ENCODE measurements at places on chromosomes 1 and 21.
A peak's percentile ranks its signal among the peaks of the same experiment; 100 is the strongest.

- DNase-seq, result no peak
- H3K27me3 ChIP-seq, result peaks cover 17% of the 10 kb centered on the region
- H3K4me3 ChIP-seq, result no peak overlapping the region
- H3K36me3 ChIP-seq, result no peaks in the 10 kb centered on the region
These were observed 150.2 kb downstream of the GRIK3 start for GRCh38 chr1:36884029-36884701.

DNA sequence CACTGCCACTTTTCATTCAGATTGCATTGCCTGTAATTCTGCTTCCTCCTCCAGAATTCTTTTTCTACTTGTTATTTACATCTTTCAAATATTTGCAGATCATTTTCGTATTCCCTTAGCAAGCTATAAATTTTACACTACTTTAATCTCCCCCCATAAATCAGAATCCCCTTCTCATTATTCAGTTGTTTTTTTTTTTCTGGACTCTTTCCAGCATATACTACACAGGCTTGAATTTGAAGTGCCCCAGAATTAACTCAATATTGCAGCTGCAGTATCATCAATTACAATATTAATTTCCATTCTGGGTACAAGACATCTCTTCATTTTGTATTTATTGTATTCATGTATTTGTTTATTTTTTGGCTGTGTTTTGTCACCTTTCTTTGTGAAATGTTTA, 1494.3 kb downstream of the AMY1C start:
- H3K4me3 ChIP-seq, result no peak overlapping the region
- no peak overlapping the region for H3K27ac ChIP-seq
- no peaks in the 10 kb centered on the region for H3K27me3 ChIP-seq
- no peak for DNase-seq
- no peaks in the 10 kb centered on the region for H3K4me1 ChIP-seq
- no peaks in the 10 kb centered on the region for H3K36me3 ChIP-seq

- DNase-seq, result no peak
- H3K36me3 ChIP-seq, result peaks cover 18% of the 10 kb centered on the region
These were observed 11.8 kb upstream of the INPP5B start for GRCh38 chr1:37958690-37959089.

DNA sequence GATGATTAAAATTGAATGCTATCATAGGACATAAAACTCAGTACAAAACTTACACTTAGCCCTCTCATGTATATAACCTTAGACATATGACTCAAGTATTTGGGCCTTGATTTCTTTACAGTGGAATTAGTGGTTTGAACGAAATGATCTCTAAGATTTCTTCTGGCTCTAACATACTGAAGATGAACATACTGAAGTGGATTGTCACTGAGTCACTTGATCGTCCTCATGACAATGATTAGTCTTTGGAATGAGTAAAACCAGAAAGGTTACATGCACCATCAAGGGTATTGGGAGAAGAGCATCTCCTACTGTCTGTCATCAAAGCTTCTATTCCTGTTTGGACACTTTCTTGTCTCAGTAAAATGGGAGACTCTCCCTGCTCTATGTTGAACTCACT, 17.4 kb downstream of the FMN2 start:
- peaks cover 3% of the 10 kb centered on the region for H3K27me3 ChIP-seq
- DNase-seq, result no peak
- no peak overlapping the region for H3K27ac ChIP-seq
- H3K4me1 ChIP-seq, result no peaks in the 10 kb centered on the region
- H3K4me3 ChIP-seq, result no peak overlapping the region
- H3K36me3 ChIP-seq, result no peaks in the 10 kb centered on the region

- no peak overlapping the region for H3K4me3 ChIP-seq
- peak overlapping the region; percentile 12 for H3K27ac ChIP-seq
- DNase-seq, result no peak
- no peaks in the 10 kb centered on the region for H3K27me3 ChIP-seq
- H3K4me1 ChIP-seq, result peaks cover 9% of the 10 kb centered on the region
These were observed 58.5 kb downstream of the WNT9A start for GRCh38 chr1:227889047-227889862.

GRCh38 chr1:15950763-15951295, 25.1 kb downstream of the ZBTB17 start:
- peak; percentile 89 for DNase-seq
- peaks cover 77% of the 10 kb centered on the region for H3K36me3 ChIP-seq
- H3K4me1 ChIP-seq, result peaks cover 85% of the 10 kb centered on the region
- peak overlapping the region; percentile 96 for H3K27ac ChIP-seq

DNA sequence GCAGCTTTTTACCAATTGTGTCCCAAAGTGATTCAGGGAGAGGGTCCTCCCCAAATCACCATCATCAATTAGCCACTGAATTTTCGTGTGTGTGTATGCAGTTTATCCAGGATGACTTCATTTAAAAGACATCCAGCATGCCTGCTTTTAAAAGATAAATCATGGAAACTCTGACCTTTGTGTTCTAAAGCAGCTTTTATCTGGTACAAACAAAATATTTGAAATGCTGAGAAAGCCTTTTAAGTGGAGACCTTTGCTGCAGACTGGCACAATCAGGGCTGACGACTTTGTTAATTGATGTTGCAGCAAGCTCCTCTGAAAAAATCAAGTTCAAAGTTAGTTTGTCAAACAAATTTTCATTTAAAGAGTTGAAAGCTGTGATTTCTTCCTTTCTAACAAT, 104.7 kb downstream of the PCP4 start:
- H3K27ac ChIP-seq, result no peak overlapping the region
- DNase-seq, result no peak
- peaks cover 8% of the 10 kb centered on the region for H3K27me3 ChIP-seq
- H3K36me3 ChIP-seq, result no peaks in the 10 kb centered on the region
- no peak overlapping the region for H3K4me3 ChIP-seq

DNA sequence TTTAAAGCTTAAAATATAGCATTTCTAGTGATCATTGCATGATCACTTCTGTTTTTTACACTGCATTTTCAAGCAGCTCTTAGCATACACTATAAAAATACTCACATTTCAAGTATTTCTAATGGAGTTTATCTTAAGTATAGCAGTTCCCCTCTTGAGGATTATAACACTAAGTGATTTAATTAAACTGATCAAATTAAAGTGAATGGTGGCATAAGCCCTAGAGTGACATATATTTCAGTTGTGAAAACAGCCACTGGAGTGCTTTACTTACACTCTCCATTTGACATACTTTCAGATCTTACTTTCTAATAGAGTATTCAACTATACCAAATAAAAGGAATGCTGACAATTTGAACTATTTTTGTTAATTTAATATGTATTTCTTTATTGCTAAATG, 623.3 kb upstream of the TMPRSS15 start:
- no peaks in the 10 kb centered on the region for H3K36me3 ChIP-seq
- no peaks in the 10 kb centered on the region for H3K27me3 ChIP-seq
- DNase-seq, result no peak
- no peaks in the 10 kb centered on the region for H3K4me1 ChIP-seq

DNA sequence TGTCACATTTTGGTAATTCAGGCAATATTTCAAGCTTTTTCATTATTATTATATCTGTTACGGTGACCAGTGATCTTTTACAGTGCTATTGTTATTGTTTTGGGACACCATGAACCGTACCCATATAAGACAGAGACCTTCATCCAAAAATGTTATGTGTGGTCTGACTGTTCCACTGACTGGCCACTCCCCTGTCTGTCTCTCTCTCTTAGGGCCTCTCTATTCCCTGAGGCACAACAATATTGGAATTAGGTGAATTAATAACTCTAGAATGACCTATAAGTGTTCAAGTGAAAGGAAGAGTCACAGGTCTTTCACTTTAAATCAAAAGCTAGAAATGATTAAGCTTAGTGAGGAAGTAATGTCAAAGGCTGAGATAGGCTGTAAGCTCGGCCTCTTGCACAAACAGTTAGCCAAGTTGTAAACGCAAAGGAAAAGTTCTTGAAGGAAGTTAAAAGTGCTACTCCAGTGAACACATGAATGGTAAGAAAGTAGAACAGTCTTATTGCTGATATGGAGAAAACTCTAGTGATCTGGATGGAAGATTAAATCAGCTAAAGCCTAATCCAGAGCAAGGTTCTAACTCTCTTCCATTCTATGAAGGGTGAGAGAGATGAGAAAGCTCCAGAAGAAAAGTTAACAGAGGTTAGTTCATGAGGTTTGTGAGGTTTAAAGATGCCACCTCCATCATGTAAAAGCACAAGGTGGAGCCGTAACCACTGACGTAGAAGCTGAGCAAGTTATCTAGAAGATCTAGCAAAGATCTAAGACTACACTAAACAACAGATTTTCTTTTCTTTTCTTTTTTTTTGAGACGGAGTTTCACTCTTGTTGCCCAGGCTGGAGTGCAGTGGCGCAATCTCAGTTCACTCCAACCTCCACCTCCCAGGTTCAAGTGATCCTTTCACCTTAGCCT, 19.7 kb upstream of the DIPK1A start:
- H3K36me3 ChIP-seq, result peaks cover 41% of the 10 kb centered on the region
- peak overlapping the region; percentile 69 for H3K4me3 ChIP-seq
- no peak for DNase-seq
- peak overlapping the region; percentile 96 for H3K27ac ChIP-seq

Data from activated naive CD8-positive, alpha-beta T cell treated with anti-CD3 and anti-CD28 coated beads for 36 hours (primary cell).